ENCODE measurements at places on chromosomes 4 and X.

DNA sequence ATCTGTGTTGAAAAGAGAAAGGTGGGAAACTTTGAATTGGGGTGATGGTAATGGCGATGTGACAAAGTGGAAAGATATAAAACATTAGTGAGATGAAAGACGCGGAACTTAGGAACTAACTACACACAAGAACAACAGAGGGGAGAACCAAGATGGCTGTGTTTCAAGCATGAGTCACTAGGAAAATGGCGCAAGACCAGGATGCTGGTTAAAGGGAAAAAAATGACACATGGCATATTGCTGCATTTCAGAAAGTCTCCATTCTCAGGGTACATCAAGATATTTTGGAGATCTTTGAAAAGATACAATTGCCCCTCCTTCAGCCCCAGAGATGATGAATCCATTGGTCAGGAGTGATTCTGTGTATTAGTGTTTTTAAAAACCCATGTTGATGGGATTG is 164.4 kb downstream of the FBXO8 start:
- no peak for DNase-seq

GRCh38 chrX:44884944-44885343 is 12.0 kb downstream of the KDM6A start:
- DNase-seq: no peak

- peak; percentile 29 for DNase-seq
Observed at GRCh38 chrX:20530406-20530921, 263.8 kb upstream of the RPS6KA3 start.

GRCh38 chrX:14698790-14699189 is 169.5 kb downstream of the GLRA2 start:
- no peak for DNase-seq

DNA sequence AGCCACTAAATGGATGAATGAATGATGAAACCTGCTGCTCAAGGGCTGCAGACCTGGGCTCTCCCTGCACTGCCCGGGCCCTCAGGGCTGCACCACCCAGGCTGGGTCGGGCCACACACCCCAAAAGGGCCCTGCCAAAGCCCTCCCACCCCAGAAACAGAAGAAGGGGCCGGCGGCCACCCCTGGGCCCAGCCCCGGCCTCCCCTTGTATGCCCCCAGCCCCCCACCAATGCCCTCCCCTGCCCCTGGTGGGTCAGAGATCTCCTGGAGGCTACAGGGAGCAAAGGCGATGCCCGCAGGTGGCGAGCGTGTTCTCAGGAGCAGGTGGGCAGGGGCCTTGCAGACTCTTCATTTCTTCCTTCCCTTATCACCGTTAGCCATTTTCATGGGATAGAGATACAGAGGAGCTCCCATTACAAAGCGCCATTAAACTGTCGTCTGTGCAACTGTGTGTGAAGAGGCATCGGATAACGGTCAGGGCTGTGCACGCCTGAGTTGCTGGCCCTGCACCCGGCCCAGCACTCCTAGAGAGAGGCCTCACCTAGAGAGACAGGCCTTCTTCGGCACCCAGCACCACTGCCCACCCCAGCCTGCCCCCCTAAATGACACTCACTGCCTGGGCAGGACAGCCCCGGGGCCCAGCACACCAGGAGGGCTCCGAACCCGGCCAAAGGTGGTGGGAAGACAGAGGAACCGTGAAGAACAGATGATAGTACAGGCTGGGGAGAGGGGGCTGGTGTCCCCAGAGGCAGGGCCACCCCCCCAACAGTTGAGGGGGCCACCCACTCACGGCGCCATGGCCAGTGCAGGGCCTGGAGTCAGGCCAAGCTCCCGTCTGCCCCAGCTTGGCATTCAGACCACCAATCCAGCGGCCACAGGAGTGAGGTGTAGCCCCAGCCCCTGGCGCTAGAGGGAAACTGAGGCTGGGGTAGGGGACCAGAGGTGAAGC is 133.7 kb downstream of the FAM53A start:
- no peak for DNase-seq

DNA sequence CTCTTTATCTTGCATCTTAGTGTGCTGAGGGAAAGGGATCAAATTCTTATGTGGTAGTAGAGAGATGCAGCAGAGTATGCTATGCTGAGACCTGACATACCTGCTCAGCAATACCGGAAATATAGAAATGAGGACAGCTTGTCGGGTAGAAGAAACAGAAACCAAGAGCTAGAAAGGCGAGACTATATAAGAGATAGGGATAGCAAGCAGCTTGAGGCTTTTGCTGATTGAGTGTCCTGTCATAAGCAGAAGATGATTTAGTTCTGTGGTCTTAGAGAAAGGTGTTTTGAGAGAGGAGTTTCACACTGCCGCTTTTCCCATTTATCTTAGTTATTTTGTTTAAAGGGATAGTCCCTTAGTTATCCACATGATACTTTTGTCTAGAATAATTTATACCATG is 31.7 kb downstream of the USP9X start:
- no peak for DNase-seq

DNA sequence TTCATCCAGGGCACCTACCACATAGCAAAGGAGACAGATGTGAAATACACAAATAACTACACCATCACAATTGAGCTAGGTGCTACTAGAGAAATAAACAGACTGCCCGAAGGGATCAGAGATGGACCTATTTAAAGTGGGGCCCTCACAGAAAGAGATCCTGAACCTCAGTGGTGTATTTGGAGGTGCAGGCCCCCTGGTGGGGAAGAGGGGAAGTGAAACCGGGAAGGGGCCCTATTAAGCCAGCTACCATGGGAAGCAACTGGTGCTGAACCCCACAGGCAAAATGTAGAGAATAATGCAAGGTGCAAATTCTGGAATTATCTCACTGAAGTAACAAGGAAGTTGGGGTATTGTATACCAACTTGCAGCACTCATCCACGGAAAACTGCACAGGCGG is 78.6 kb upstream of the FAM9A start:
- no peak for DNase-seq

DNA sequence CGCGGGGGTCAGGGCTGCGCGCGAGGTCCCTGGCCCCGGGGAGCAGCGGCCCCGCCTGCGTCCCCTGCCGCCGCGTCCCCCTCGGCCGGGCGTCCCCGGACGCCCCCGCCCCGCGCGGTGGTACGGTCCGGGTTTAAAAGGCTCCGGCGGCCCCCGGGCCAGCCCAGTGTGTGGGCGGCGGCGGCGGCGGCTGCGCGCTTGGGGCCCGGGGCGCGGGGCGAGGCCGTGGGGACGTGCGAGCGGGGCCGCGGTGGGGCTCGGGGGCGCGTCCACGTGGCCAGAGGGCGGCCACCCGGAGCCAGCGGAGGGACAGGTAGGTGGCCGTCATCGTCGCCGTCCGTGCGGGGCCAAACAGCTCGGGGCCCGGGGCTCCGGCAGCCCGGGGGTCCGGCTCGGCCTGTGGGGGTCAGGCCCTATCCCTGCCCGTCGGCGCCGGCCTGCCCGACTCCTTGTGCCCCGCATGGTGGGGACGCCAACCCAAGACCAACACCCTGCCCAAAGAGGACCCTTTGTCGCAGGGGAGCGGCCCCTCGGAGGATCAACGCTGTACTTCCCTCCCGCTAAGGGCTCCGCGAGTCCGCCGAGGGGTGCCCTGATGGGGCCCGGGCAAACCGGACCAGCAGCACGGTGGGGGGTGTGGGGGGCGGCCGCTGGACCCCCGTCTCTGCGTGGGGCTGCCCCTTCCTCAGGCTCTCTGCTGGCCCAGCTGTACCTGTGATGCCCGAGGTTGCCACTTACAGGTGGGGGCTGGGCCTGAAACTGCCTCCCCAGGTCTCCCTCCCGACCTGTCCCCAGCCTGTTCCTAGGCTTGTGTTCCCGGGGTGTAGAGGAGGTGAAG is at the start of gene PLXNA3:
PLXNA3 (plus strand) TSS at position 166 of the 838 bp plus-strand sequence. CDS start 1,903 bp downstream, outside the sequence.
- DNase-seq: no peak

DNA sequence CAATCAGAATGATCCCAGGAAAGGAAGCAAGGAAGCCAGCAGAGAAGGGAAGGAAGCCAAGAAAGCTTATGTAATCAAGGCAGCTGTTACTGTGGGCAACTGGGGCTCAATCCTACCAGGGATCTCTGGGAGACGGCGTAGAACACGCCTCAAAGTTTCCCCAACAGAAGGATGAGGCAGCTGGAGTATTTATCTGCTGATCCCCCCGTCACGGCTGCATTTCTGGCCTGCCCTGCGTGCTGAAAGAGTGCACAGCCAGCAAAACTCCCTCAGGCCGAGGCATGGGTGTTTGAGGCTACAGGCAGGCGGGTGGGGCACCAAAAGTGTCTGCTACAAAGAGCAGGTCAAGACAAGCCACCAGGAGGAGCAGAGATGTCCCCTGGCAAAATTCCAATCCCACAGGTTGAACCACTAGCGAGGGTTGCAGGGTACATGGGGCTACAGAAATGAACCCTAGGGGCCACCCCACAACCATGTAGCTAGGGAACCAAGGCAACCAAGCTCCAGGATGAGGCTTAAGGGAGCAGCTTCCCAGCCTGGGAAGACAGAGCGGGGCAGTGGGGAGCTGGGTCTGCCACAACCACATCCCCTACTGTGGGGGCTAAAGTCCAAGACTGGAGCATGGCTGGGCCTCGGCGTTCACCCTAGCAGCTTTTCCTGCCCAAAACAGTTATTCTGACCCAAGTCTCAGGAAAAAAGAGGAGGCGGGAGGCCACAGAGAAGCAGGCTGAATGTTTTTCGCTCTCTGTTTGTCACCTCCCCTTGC is 113.4 kb downstream of the BCOR start:
- DNase-seq: no peak

GRCh38 chrX:112254896-112255295 is 172.3 kb upstream of the TRPC5 start:
- no peak for DNase-seq

- DNase-seq: no peak
Observed at GRCh38 chr4:13665701-13666660, 38.5 kb upstream of the BOD1L1 start.

GRCh38 chr4:61666244-61666643 is 466.1 kb downstream of the ADGRL3 start:
- DNase-seq: no peak

DNA sequence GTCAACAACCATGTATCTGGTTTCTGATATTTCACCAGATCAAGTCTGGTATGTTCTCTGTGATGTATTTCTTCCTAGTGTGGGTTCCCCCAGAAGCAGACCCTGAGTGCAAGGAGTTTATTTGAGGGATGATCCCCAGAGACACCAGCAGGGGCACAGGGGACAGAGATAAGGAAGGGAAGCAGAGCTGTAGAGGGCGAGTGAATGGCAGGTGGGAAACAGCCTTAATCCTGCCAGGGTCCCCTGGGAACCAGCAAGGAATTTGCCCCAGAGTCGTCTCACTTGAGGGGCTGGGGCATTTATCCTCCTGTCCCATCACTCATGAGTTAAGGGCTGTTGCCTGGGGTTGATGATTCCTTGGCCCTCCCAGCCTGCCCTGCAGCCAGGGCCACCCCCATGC is 206.4 kb upstream of the BCOR start:
- DNase-seq: no peak

DNA sequence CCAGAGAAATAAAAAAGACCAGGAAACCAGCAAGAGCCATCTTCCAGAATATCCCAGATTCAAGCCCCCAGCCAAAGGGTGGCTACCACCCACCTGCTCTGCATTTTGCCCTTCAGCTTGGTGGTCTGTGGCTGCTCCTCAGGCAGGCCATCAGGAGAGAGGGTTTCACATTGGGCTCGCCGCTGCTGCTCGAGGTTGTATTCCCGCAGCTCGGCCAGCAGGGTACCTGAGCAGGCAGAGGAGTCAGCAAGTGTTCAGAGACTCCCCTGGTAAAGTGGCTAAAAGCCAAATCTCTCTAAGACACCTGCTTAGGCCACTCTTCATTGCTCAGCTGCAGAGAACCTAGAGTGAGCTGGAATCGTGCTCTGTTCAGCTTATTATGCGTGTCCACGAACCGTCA is 110.8 kb upstream of the HSD17B10 start:
- DNase-seq: no peak

GRCh38 chr4:101500742-101501141 is 153.4 kb upstream of the PPP3CA start:
- DNase-seq: no peak

DNA sequence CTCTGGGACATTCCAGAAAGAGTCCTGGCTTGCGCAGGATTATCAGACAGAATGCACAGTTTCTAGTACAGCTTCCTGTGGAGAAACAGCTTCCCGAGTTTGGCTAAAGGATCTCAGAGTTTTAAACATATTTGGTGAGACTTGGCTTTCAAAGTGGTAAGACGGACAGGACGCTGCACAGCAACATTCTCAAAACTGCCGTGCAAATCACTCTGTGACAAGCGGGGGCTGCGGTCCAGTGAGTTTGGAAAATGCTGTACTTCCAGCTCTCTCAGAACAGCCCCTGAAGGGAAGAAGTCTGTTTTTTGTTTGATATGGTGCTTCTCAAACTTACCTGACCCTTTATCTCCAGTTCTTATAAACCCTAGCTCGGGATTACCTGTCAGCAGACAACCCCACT is 18.1 kb downstream of the LGI2 start:
- no peak for DNase-seq

GRCh38 chr4:24335616-24336015 is 248.7 kb downstream of the DHX15 start:
- no peak for DNase-seq

- no peak for DNase-seq
Observed at GRCh38 chrX:6024204-6024603, 204.5 kb downstream of the NLGN4X start.

DNA sequence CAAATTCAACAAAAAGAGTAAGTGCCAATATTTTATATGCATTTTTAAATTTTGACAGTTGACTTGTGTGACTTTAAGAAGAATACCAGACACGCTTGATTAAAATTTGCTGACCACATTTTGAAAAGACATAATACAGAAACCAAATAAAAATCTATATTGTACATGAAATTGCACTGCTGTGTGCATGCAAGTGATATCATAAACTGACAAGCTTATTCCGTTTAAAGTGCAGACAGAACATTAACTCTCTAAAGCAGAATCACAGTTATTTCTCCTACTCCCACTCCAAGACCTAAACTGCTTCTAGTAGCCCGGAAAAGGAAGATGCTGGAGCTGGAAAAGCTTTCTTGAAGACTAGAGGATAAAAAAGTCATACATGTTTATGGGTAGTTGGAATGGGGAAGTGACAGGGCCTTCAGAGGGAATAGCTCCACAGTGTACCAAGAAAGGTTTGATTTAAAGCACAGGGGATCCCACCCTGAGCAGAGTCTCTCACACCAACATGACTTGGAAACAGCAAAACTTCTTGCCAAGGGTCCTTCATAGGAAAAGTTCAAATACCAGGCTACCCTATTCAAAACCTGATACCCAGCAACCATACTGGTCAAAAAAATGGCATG is 34.1 kb upstream of the NAF1 start:
- no peak for DNase-seq

GRCh38 chrX:118974088-118974907 is at the start of gene LONRF3:
LONRF3 (plus strand) TSS chrX:118974618; CDS start chrX:118974781, 163 bp downstream.
- no peak for DNase-seq

GRCh38 chrX:106957856-106958255 is 37.7 kb downstream of the CLDN2 start:
- no peak for DNase-seq

- no peak for DNase-seq
Observed at GRCh38 chrX:136866337-136867095, 14.0 kb downstream of the RBMX start.

DNA sequence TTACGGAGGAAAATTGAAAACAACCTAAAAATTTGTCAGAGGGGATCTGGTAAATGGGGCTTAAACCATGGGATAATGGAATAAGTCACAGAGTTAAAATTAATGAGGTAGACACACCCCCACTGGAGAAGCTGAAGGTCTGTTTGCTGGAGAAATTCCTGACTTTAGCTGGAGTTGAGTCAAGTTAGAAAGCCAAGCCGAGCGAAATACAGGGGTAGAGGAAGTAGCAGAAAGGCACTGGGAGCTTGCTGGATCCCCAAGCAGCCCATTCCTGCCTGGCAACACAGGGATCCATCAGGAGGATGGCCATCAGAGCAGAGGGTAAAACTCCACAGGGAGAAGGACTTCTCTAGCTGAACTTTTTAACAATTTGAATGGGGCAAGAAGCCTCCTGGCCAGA is 163.8 kb downstream of the ATRX start:
- no peak for DNase-seq

All from HCT116 (cell line).